ENCODE measurements at places on chromosomes 2 and 18.

- no peak for DNase-seq
Observed at GRCh38 chr18:50313031-50313607, 25.6 kb upstream of the CXXC1 start.

GRCh38 chr2:143312441-143312840 is 183.2 kb downstream of the ARHGAP15 start:
- DNase-seq, result no peak

DNA sequence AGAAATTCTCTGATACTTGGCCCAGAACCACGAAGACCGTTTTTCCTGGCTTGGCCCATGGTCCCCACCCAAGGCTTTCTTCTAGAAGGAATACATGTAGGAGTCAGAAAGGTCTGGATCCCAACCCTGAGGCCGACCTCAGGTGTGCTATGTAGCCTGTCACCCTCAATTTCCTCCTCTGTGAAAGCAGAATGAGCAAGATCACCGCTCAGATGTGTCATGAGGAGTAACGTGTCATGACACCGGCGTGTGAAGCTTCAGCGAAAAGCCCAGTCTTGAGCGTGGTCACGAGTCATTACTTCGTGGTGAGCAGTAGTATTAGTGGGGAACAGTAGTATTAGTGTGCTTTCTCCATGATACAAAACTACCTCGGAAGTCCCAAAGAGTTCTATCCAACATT is 103.4 kb downstream of the ALPK2 start:
- DNase-seq, result peak; percentile 47

- peak; percentile 18 for DNase-seq
Observed at GRCh38 chr2:58448065-58448507, 207.0 kb upstream of the FANCL start.

DNA sequence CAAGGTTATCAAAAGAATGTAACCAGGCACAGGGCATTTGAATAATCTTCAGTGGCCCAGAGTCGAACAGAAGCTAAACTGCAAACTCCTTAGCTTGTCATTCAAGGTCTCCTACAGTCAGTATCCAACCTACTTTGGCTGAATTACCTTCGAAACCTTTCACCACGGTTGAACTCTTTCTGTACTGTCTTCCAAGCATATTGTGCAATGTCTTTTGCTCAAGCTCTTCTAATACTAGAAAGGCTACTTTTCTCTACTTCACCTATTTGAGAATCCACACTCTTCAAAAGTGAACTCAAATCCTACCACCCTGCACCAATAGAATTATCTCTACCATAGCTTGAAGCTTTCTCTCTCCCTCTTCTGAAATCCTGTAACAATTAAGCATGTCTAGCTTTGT is 142.9 kb downstream of the NR4A2 start:
- no peak for DNase-seq

DNA sequence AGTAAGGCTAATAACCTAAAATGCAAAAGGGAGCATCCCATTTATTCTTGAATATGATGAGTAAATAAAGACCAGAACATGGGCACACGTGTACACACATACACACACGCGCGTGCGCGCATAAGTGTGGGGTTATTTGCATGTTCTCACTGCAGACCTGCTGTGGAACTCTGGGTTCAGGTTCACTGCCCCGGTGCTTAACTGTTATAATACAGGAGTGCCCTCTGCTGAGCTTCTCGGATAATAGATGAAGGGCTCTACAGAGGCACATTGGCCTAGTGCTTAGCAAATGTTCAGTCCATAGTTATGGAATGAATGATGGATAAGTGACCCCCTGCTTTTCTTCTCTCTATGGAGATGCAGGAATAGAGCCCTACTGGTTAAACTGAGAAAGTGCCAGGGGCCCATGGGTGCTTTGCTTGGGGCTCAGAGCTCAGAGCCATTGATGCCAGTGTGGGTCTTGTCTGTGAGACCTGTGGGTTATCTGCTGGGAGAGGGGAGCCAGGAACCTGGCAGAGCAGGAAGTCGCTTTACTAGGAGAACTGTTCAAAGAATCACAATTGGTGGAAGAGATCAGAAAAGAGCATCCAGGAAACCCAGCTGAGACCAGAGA is 3.6 kb upstream of the ARL4C start:
- peak; percentile 43 for DNase-seq

DNA sequence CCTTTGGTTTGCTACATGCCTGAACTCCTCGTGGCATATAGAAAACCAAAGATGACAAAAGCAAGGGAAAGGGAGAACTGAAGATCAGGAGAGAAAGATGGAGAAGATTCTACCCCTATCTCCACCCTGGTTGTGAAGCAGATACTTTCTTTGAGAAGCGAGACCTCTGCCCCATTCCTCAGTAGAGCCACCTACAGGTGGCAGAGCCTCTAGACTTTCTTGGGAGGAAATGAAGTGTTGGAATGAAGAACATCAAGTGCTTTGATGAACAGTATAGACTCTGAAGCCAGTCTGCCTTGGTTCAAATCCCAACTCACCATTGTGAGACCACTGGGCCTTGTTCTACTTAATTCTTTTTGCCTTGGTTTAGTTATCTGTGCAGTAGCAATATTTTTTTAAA is 348.8 kb upstream of the ETAA1 start:
- DNase-seq, result no peak

- no peak for DNase-seq
Observed at GRCh38 chr18:35467624-35468016, 30.1 kb downstream of the INO80C start.

GRCh38 chr2:232731470-232731869 is 34.3 kb downstream of the GIGYF2 start:
- no peak for DNase-seq

- no peak for DNase-seq
Observed at GRCh38 chr2:237922641-237923361, 44.0 kb upstream of the UBE2F start.

DNA sequence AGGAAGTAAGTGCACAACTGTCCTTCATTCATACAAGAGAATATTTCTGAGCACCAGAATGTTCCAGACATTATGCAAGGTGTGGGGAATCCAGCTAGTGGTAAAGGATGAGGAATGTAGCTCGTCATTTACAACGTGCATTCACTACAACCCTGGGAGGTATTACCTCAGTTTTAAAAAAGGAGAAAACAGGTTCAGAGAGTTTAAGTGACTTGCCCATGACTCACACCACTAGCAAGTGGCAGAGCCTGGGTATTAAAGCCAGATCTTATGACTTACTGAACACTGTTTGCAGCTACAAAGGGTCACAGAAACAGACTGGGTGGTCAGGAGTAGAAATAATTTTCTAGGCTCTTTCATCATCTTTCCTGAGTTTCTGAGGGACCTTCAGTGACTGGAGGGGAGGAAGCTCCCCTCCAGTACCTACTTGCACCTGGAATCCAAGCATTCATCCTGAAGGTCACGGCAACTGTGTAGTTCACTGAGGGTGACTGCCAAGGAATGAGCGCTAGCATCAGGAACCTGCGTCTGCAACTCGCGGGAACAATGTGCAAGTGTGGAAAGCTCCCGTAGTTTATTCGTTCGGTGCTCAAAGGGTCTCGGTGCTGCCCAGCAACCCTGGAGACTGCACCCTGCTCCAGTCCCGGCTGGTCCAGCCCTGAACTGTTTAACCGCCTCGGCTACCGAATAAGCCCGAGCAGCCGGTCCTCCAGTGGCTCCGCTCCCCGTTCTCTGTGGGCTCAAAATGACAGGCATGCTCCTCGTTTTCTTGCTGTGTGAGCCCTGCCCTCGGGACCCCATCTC is 647 bp downstream of the CCDC121 start:
- DNase-seq, result peak; percentile 70

- peak; percentile 25 for DNase-seq
Observed at GRCh38 chr18:26547646-26548414, 523 bp downstream of the KCTD1 start.

DNA sequence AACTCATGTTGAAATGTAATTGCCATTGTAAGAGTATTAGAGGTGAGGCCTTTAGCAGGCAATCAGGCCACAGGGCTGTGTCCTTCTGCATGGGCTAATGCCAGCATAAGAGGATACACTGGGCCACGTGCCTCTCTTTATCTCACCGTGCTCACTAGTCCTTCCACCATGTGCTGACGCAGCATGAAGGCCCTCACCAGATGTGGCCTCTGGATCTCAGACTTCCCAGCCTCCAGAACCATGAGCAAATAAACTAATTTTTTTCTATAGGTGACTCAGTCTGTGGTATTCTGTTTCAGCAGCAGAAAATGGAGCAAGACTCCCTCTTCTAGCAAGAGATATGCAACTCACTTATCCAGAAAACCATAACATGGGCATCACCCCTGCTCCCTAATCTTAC is 149.7 kb upstream of the ZNF236 start:
- DNase-seq, result no peak

- no peak for DNase-seq
Observed at GRCh38 chr2:188664416-188664815, 309.8 kb upstream of the COL3A1 start.

Data from CD14-positive monocyte (primary cell).